ENCODE measurements at places on chromosomes 5 and 9.

DNA sequence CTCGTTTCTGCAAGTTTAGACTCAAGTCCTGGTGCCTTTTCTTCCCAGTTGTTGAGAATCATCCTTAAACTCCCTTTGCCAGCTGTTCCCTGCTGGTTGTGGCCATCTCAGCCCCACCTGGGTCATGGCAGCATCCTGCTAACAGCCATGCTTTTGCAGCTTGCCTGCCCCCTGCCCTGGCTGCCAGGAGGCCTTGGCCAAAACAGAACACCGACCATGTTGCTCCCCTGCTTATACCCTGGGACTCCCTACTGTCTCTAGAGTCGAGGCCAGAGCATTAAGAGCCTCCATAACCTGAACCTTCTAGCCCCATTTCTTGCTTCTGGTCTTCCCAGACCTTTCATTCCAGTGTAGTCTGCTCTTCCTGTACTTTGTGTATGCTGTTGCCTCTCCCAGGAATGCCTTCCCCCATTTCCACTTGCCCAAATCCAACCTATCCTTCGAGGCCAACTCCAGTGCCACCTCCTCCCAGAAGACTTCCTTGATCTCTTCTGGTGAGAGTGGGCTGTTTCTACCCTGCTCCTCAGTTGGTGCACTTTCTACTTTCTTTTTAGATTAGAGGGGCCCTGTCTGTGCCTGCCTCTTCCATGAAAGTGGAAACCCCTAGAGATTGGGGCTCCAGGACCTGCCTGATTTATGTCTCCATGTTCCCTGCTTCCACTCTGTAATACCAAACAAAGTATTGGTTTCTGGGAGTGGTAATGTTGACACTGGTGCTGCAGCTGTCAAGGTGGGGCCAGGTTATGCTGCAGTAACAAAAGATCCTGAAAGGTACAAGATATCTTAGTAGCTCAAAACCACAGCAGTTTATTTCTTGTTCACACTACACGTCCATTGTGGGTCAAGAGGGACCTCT, 88.2 kb downstream of the AMBP start:
- no peak for DNase-seq

DNA sequence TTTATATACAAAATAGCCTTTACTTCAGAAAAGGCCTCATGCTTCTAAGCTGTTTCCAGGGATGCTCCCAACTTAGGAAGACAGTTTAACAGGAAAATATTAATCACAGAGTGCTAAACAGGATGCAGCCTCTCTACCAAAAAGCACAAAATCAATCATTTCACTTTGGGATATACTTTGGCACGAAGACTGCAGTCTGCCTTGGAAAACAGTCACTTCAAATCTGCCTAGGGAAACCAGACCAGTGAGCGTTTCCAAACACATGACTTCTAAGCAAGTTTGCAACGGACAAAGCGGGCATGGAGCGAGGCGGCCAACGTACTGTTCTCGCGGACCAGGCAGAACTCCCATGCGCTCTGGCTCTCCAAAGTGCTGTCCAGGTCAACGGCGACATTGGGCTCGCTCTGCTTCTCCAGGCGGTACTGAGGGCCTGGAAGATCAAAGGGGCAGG, 201.0 kb downstream of the MAPKAP1 start:
- DNase-seq, result no peak

GRCh38 chr5:121897341-121897740, 45.7 kb downstream of the FTMT start:
- DNase-seq, result no peak

- DNase-seq, result no peak
These were observed 11.8 kb upstream of the REEP5 start for GRCh38 chr5:112933651-112934365.

DNA sequence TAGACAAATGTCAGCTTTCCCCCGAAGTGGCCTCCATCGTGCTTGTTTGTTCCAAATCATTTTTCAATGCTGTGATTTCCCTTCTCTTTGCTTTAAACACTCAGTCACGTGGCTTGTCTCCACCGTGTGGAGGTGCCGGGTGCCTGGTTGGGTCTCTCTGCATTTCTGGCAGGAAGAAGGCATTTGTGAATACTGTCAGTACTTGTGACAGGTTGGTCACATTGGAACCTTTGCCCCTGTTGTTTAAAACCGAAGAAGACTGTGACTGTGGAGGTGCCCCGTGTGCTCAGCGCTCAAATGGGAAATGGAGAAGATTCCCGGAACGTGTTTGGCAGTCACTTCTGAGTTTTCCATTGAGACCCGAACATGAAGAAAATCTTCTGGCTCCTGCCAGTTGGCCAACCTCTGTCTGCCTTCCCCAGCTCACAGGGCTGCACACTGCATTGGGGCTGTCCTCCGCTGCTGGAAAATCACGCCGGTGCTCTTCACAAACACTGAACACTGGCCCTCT, 74.6 kb downstream of the LMNB1 start:
- DNase-seq, result no peak

DNA sequence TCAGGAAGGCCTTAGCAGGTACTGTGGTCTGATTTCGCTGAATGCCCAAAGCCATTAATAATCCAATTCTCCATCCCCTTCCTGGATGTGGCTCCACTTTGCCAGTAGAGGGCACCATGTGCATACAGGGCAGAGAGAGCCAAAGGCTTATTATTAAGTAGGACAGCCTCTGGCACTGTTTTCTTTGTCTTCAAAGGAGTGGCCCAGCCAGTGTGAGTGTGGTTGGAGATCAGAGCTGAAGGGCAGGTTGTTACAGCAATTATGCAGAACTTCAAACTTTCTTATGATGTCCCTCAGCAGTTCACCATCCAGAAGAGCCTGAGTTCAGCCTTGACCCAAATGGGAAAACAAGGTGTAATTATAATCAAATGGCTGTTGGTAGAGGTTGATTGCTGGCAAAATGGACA, 38.6 kb upstream of the CEMIP2 start:
- peak; percentile 43 for DNase-seq

DNA sequence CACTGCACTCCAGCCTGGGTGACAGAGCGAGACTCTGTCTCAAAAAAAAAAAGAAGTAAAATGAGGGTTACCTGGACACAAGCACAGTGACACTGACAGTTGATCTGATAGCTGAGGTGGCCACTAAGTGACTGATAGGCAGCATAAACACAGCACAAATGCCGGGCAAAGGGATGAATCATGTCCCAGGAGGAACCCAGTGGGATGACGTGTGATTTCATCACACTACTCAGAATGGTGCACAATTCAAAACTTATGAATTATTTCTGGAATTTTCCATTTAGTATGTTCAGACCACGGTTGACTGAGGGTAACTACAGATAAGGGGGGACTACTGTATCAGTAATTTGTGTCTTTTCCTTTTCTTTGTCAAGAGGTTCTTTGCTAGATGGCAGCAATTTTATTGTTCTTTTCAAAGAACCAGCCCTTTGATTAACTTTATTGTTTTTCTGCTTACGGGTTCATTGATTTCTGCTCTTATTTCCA, 34.3 kb upstream of the RNF130 start:
- DNase-seq, result no peak

GRCh38 chr9:100413839-100414420, 13.0 kb upstream of the MSANTD3 start:
- no peak for DNase-seq

GRCh38 chr9:95736891-95737522, 138.5 kb upstream of the ERCC6L2 start:
- no peak for DNase-seq

GRCh38 chr5:165187815-165188214, 1682.4 kb downstream of the MAT2B start:
- DNase-seq, result no peak

- DNase-seq, result no peak
These were observed 48.9 kb downstream of the DAB2IP start for GRCh38 chr9:121700165-121700831.

DNA sequence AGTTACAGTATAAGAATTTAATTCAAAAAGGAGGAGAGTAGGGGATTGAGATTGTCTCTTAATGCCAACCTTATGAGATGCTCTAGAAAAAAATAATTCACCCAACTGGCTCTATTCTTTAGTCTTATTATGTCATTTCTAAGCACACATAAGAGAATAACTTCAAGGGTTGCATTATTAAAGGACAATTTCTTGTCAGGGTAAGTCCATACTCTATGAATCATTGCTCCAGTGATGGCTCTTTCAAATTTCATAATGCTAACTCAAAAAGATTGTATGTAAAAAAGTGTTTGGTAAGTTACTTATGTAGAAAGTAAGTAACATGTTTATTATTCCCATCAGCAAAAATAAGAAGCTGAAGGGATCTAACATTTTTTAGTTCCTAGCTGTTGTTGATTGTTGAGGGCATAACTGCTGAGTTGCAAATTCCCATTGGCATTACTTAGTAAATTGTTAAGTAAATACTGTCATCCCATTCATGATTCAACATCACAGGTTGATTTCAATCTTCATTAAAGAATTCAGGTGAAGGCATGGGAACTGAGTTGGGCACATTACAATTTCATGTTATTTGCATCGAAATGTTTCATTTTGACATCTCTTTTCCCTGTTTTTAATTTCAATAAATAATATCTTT, 28.6 kb downstream of the ALDH1A1 start:
- no peak for DNase-seq

DNA sequence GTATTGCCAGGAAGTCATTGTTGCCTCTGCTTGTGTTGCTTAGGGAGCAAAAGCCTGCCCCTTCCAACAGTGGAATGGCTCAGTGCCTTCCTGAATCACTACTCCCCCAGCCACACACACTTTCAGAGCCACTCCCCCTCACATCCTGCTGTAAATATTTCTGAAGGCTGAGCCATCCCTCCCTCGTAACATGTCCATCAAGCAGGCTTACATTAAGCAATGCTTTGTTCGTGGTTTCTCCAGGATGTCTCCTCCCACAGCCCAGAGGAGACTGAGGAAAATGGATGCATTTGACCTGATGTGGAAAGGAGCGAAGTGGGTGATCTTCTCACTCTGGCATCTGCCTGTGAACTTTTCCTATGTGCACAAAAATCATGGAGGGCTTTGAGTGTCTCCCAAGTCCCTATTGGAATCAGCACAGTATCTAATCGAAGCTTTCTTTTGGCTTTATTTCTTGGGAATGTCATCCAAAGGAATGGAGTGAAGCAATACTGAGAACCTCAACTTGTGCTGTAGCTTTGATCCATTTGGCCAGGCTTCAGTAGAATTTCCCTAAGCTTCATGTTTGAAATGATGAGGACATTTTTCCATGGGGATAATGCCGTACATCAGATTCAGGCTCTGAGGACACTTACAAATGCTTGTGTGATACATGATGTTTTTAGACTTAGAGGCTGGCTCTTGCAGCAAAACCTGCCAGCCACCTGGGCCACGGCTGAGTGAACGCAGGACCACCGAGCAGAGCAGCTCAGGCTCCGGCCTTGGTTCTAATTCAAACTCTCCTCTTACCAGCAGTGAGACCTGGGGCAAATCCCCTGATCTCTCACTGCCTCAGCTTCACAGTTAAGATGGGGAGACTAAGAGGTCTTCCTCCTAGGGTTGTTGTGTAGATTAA, 389.1 kb downstream of the ENC1 start:
- no peak for DNase-seq

GRCh38 chr9:99069075-99069474, 35.8 kb upstream of the TGFBR1 start:
- DNase-seq, result no peak

DNA sequence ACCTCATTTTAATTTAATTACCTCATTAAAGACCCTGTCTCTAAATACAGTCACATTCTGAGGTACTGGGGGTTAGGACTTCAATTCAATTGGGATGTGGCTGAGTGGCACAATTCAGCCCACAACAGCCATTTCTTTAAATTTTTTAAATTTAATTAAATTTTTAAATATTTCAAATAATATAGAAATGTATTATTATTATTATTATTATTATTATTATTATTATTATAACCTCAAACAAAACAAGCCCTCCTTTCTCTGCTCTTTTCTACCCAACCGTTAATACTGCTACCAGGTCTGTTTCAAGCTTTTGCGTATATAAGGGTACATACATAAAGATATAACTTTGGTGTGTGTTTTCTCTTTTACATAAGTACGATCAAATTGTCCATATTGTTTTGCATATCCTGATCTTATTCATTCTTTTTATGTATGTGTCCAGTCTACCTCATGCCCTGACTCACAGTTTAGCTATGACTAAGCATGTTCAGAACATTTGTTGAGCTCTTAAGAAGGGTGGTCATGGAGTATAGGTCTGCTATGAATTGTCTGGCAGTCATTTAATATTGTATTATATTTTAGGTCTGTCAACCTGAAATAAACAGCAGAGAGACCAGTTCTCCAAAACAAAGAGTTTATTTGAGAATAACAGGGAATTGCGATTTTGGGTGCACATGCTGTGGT, 16.1 kb upstream of the RAB14 start:
- DNase-seq, result no peak

GRCh38 chr9:81534138-81534875, 155.0 kb downstream of the TLE1 start:
- no peak for DNase-seq

GRCh38 chr5:127358284-127358683, 67.7 kb downstream of the MEGF10 start:
- DNase-seq, result no peak

GRCh38 chr5:14445013-14445412, 136.6 kb upstream of the OTULINL start:
- no peak for DNase-seq

- no peak for DNase-seq
These were observed 5.3 kb downstream of the KLF4 start for GRCh38 chr9:107484117-107484723.

DNA sequence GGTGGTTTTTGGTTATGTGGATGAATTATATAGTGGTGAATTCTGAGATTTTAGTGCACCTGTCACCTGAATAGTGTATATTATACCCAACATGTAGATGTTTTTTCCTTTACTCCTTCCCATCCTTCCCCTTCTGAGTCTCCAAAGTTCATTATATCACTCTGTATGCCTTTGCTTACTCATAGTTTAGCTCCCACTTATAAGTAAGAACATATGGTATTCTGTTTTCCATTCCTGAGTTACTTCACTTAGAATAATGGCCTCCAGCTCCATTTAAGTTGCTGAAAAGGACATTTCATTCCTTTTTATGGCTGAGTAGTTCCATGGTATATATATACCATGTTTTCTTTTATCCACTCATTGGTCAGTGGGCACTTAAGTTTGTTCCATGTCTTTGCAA, 161.6 kb upstream of the CD180 start:
- no peak for DNase-seq

GRCh38 chr9:75231167-75231566, 142.9 kb downstream of the OSTF1 start:
- DNase-seq, result no peak

DNA sequence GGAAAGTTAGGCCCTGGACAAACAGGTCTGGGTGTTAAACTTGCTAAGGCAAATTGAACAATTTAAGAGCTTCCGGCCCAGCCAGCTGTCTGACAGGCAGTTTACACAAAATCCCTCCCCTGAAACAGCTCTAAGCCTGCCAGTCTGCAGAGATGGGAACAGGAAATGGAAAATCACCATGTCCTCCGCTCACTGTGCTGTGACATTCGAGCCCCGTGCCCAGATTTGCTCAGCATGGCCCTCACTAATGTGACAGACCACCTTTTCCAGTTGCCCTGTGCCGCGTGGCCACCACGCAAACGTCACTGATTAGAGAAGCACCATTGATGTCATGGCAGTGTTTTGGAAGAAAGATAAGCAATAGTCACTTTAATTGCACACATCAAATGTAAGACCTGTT, 41.0 kb downstream of the CCNJL start:
- DNase-seq, result no peak

- DNase-seq, result no peak
These were observed 3.4 kb downstream of the G3BP1 start for GRCh38 chr5:151775025-151775606.

- DNase-seq, result no peak
These were observed 595.6 kb downstream of the RAB3C start for GRCh38 chr5:59178482-59178881.
